GDM1 (cell line): ENCODE measurements at places on chromosomes 12 and 14.

DNA sequence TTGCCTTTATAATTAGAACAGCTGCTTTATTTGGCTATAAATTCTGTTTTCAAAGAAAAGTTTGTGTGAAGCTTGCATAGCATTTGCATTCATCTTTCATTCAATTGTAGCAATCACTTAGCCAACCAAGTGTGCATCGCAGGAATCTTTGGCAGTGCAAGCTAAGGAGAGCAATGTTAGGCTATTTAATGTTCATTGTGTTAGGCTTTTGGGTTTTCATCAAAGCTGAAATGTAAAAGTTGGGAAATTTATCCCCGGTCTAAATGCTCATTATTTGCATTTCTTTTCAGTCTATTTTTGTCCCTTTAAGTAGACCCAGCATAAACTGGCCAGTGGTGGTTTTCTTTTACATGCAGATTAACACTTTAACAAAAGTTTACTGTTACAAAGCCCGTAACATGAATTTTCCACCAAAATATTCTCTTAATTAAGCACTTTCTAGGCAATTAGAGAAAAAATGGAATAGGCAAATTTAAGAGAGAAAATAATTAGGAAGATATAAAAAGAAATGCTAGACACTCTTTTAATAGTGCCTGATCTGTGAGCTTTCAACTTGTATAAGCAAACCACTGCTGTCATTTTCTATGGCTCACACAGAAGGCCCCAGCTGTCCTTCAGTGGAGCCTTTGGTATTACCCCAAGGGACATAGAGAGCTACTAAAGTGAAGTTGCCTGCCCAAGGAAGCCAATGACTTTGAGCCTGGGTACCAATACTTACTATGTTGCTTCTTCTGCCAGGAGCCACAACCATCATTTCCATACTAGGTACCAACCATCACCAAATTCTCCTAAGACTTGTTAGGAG is 898.9 kb upstream of the SEL1L start:
- DNase-seq, result no peak

DNA sequence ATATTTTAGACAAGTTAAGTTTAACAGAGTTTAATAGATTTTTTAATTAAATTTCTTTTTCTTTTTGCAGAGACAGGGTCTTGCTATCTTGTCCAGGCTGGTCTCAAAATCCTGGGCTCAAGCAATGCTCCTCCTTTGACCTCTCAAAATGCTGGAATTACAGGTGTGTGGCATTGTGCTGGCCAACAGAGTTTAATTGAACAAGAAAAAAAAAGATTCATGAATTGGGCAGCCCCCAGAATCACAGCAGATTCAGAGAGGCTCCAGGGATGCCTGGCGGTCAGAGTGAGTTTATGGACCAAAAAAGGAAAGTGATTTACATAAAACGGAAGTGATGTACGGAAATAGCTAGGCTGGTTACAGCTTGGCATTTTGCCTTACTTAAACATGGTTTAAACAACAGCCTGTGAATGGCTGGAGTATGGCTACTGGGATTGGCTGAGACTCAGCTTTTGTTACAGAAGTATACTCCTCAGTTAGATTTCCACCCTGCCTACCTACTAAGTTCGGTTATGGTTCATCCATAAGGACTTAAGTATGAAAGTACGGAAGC is 14.5 kb upstream of the TESPA1 start:
- DNase-seq, result no peak

GRCh38 chr12:23211384-23212320 is 586.7 kb downstream of the ETNK1 start:
- DNase-seq, result no peak

DNA sequence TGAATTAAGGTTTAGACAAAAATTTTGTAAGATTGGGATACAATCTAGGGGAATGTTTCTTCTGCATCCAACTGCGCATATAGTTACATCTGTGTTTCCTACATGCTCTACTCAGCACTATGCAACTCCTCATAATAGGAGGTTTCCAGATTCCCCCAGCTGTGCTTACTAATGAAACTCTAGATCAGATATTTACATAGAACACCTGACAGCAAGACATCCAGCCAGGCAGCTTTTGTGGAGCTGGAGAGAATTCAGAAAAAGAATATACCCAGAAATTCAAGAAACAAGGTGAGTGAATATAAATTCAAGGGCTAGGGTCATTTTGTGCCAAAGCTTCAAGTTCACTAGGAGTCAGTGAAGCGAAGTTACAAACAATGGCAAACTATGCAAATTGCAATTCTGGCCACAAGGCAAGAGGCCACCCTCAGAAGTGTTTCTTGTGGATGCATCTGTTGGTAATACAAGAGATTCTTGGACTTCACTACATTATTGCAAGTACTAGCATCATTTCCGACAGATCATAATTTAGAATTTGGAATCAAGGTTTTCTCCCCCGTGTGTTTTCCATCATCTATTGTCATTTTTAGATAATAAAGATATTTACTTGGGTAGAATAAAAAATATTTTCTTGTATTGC is 341.2 kb upstream of the NAV3 start:
- no peak for DNase-seq

- no peak for DNase-seq
Observed at GRCh38 chr12:26251600-26251999, 56.2 kb downstream of the SSPN start.

GRCh38 chr12:3998968-3999792 is 126.0 kb upstream of the PARP11 start:
- no peak for DNase-seq

DNA sequence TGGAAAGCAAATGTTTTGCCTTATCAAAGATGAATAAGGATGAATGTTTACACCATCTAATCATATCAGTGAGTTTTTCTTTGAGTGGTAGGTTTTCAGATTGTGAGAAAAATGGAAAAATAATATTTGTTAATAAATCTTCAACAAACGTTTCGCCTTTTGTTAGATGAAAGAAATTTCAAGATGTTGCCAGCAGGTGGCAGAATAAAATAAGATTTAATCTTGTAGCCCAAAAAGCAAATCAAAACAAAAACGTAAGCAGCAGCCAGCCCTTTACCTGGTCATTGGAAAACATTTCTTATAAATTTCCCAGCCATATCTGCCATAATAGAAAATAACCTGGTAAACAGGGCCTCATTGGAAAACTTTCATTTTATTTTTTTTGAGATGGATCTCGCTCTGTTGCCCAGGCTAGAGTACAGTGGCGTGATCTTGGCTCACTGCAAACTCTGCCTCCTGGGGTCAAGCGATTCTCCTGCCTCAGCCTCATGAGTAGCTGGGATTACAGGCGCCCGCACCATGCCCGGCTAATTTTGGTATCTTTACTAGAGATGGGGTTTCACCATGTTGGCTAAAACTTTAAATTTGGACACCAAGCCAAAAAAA is 15.4 kb upstream of the TMEM120B start:
- DNase-seq, result peak; percentile 7

- DNase-seq, result no peak
Observed at GRCh38 chr12:105492591-105493545, 162.4 kb downstream of the C12orf75 start.

DNA sequence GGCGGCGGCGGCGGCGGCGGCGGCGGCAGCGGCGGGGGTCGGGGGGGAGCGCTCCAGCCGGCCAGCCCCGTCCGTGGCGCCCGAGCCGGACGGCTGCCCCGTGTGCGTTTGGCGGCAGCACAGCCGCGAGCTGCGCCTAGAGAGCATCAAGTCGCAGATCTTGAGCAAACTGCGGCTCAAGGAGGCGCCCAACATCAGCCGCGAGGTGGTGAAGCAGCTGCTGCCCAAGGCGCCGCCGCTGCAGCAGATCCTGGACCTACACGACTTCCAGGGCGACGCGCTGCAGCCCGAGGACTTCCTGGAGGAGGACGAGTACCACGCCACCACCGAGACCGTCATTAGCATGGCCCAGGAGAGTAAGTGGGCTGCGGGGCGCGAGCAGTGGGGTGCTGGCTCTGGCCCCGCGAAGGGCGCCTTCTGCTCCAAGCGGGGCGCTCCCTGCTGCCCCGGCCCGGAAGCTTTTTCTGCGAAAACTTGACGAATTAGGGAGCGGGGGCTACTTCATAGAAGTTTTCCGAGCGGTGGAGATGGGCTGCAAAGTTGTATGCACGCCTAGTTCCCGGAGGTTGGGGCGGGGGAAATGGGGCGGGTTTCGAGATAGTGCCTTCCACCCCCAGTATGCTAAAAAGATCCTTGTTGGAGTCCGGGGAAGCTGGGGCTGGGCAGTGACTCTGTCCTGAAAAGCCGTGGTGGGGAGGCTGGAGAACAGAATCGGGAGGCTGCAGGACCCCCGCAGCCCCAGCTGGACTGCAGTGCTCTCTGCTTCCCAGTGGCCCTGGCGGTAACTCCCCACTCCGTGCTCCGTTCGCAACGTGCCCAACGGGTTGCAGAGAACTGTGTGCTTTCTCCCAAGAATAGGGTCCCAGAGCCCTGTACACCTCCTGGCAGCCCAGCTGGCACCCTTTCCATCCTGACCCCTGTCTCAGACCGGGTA is 751 bp downstream of the GDF11 start:
- peak; percentile 57 for DNase-seq

DNA sequence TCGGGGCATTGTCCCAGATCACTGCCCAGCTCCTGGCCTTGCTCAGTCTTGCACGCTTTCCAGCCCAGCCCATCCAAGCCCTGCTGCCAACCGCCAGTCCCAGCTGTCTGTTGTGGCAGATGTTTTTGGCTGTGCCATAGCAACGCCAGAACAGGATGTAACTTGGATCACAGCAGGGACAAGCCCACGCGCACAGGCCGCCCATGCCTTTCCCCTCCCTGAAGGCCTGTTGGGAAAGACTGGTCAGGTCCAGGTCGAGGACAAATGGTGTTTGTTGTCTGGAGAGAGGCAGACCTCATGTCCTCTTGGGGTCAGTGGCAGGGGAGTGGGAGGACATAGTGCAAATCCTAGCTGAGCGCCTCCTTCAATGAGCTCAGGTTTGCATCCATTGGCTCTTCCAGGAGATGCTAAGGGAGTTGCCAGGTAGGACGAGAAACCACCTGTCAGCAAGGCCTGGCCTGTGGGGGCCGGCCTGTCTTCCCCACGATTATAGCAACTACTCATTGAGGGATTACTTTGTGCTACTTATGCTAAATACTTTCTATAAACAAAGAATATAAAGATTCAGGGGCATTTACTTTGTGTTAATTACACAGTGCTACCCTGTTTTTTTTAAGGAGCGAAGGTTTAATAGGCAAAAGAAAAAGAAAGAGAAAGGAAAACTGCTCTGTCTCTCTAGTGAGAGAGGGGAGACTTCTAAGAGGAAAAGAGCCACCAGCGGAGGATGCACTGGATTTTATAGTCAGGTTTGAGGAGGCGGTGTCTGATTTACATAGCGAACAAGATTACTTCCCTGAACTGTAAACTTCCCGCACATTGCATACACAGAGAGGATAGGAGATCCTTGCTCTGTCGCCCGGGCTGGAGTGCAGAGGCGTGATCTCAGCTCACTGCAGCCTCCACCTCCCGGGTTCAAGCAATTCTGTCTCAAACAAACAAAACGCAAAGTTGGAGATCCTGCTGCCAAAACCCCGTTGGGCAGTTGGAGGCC is 42.8 kb upstream of the CORO1C start:
- DNase-seq, result no peak

- no peak for DNase-seq
Observed at GRCh38 chr12:131147894-131148293, 194.2 kb downstream of the ADGRD1 start.

- no peak for DNase-seq
Observed at GRCh38 chr12:88242939-88243338, 100.8 kb downstream of the TMTC3 start.

GRCh38 chr14:44866770-44867169 is 95.0 kb downstream of the KLHL28 start:
- no peak for DNase-seq

DNA sequence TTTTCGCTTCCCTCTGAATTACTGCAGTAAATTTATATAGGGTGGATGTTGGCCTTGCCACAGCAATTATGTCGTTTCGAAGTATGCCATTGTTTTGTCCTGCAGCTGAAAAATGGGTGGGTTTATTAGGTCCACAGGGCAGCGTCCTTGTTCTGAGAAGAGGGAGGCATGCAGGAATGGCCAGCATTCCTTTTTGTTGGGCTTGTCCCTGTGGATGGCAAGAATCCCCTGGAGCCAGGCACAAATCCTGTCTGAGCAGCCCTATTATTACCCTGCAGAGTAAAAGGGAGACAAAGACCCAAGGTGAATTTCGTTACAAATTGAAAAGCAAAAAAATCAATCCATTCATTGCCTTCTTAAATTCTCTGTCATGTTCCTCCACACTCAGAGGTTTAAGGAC is 88.1 kb downstream of the CHST11 start:
- DNase-seq, result no peak

GRCh38 chr12:24979329-24979728 is 30.4 kb upstream of the BCAT1 start:
- DNase-seq, result peak; percentile 71

- DNase-seq, result no peak
Observed at GRCh38 chr12:67623259-67623658, 25.3 kb upstream of the DYRK2 start.

- no peak for DNase-seq
Observed at GRCh38 chr12:123150275-123150743, 581 bp downstream of the PITPNM2 start.

DNA sequence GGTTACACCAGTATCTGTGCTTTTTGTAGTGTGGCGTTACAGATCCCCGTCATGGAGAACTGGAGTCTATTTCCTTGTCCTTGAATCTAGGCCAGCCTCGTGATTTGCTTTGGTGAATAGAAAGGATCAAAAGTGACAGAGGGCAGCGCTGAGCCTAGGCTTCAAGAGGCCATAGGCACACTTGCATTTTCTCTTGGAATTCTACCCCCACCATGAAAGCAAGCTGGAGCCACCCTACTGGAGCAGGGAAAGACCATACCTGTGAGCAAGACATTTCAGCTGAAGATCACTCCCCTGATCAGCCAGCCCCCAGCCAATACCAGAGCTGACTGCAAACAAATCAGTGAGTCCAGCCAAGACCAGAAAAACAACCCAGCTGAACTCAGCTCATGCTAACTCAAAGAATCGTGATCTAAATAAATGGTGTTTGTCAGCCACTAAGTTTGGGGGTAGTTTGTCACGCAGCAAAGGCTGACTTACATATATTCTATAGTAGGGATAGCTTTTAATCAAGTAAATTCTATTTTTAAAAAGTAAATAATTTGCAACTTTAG is 521.9 kb upstream of the TBX3 start:
- DNase-seq, result no peak

DNA sequence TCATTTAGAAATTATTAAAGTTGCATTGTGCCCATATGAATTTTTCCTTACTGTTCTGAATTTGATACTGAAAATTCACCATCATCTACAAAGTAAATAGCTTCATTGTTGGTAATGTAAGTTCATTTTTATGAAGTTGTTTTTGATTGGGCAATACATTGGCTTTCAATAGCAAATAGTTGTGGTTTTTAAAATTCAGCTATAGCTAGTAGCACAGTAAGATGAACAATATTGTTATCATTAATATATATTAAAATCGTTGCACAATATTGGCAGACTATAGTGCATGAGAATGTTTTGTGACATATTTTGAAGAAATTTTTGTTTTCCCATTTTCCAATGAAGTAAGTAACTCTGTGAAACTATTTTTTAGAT is 575.0 kb downstream of the PRKD1 start:
- no peak for DNase-seq

GRCh38 chr14:96934638-96935330 is 137.6 kb downstream of the VRK1 start:
- no peak for DNase-seq

- no peak for DNase-seq
Observed at GRCh38 chr14:81455390-81455789, 55.3 kb upstream of the STON2 start.
